ENCODE measurements at places on chromosomes 1 and 21. TPM values are rescaled to one million over a fixed set of nuclear protein-coding genes. Genes with fewer than 3 reads are reported as not detected.

GRCh38 chr1:240985081-240985480 is 371.9 kb downstream of the RGS7 start:
- no peak for DNase-seq

TINAGL1 gene
- 719 TPM for total RNA-seq

DNA sequence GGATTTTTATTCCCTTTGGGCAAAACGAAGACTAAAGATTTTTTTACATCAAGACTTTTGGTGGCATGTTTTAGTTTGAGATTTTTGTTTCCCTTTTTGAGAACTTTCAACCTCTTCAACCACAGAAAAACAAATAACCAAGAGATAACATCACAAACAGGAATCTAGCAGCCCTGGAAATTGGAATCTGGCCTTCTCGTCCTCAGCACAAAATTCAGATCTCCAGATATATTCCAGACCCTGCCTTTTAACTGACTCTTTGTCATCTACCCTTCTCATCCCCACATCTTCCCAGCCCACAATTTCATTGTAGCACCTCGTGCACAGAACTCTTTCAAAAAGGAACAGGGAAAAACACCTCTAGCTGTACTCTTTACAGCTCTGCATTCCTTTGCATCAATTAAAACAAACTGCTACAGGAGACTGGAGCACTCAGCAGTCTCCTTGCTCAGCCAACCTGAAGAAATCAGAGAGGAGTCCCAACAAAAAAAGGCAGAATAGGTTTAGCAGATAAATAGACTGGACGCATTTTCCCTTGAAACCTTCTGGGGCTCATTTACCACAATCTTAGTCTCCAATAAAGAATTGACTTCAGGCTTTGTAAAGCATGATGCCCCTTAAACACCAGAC is 251.0 kb downstream of the TTLL7 start:
- no peak for DNase-seq

DNA sequence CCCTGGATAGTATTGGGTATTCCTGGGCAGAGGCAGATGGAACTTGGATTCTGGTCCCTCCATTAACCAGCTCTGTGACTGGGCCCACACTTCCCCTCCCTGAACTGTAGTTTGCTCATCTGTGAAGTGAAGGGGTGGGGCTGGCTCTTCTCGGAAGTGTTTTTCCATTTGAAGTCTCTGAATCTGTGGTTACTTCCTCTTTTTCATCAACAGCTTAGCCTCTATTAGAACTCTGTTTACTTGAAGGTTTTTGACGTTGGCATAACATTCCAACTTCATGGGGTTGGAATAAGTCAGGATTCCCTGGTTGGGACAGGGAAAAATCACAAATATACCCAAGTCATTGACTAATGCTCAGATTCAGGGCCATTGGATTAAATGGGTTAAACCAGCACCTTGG is 3.6 kb downstream of the KIAA0040 start:
- no peak for DNase-seq

GRCh38 chr21:24045373-24045772 is 1561.9 kb downstream of the MRPL39 start:
- no peak for DNase-seq

Data from dermis blood vessel endothelial cell (primary cell).